Hippocampal formation (tissue), 2 donors: ENCODE measurements at places on chromosomes 16 and 17.

- no peak for DNase-seq
These were observed 141.8 kb downstream of the GRIN2A start for GRCh38 chr16:10040136-10041080.

DNA sequence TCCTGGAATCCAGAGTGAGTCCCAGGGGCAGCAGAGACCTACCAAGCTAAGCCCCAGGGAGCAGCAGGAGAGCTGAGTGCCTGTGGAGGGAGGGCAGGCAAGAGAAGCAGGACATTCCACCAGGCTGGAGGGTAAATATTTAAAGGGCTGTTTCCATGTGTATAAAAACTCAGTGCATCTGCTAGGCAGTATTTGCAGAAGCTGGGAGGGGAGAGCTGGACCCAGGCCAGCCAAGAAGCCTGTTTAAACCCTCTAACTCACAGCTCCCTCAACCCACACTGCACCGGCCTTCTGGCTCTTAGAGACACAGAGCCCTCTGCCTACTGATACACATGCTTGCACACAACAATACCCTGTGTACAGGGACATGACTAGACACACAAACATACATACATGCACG, 22.5 kb upstream of the TMEM132E start:
- no peak for DNase-seq

- no peak for DNase-seq
These were observed 381.9 kb upstream of the CCL2 start for GRCh38 chr17:33873201-33873617.

- no peak for DNase-seq
These were observed 51.1 kb upstream of the CACNG5 start for GRCh38 chr17:66783656-66784381.

DNA sequence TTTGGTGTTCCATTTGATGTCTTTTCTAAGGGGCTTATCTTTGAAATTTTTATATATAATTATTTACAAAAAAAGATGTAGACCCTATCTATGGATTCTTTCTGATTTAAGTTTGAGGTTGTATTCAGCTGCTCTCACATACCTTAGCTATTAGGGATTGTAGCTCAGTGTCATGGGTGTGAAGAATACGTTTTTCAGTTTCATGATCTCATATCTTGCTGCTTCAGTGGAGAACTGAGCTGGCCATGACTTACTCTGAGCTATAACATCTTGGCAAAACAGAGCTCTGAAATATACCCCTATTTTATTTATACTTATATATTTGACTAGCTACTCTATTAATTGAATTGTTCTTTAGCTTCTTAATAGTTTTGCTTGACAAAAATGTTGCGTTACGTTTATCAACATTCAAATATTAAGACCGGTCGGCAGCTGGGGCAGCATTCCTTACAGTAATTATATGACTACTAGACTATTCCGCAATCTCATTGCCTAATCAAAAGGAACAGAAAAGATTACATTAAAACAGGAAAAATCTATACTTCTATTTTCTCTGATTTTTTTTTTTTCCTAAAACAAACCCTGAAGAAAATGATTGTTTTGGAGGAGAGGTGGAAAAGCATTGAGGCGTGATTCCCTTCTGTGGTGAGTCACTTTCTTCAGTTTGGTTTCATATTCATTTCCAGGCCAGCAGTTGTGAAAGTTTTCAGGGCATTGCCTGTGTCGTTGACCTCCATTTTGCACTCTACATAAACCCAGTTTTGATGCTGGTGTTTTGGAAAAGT, 24.1 kb upstream of the KRT24 start:
- DNase-seq: no peak

DNA sequence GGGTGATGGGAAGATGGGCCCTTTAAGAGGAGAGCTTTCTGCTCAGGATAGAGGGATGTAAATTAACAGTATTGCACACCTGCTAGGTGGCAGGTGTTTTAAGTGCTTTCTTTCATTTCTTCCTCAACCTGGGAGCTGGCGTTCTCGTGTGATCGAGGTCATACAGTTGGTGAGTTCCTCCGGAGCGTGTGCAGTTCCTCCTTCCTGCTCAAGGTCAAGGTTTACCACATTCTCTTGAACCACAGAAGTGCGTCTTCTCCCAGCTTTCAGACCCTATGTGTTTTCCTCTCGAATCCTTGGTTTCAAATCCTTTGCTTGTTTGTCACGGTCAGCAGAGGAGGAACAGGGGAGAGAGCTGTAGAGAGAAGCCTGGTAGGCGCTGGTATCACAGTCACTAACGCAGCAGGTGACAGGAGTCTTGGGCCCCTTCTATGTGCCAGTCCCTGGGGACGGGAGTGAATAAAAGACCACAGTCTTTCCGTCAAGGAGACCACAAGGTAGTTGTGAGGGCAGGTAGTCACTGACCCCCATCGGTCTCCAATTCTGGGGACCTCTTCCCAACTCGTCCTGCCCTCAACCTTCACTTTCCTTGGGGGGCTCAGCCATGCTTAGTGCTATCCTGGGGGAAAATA, 791 bp downstream of the DNAI2 start:
- DNase-seq: no peak

GRCh38 chr17:4229627-4230541, 33.9 kb downstream of the ANKFY1 start:
- DNase-seq: no peak

GRCh38 chr16:60729051-60729450, 1307.2 kb downstream of the CDH8 start:
- no peak for DNase-seq

DNA sequence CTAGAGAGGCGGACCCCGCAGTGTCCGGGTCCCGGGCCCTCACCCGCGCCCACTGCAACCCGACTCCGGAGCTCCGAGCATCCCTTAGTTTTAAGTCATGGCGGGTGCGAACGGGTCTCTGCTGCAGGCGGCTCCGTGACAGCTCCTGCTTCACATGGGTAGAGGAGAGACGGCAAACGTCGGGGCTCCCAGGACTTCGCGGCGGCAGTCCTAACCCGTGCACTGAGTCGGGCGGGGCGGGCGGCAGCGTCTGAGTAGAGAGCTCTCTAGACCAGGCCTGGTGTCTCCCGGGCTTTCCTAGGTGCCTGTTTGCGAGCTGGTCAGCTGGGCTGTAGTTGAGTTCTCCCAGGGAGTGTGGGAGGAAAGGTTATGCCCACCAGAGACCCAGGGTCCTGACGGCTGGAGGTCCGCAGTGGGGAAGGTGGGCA, 345 bp downstream of the TSC2 start:
- DNase-seq: no peak

DNA sequence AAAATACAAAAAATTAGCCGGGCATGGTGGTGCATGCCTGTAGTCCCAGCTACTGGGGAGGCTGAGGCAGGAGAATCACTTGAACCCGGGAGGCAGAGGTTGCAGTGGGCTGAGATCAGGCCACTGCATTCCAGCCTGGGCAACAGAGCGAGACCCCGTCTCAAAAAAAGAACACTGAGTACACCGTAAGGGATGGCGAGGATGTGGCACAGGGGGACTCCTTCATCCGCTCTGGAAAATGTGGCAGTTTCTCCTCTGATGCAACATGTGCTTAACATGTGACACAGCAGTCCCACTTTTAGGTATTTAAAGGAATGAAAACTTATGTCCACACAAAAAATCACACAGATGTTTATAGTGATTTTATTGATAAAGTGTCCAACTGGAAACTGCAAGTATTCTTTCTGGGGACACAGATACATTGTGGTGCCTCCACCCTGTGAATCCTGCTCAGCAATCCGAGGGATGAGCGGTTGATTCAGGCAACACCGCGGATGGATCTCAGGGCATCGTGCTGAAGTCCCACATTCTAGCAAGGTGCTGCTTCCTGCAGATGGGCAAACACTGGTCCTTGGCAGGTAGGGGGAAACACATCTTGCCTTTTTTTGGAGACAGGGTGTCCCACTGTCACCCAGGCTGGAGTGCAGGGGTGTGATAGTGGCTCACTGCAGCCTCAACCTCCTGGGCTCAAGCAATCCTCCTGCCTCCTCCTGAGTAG, 3.5 kb upstream of the C16orf95 start:
- DNase-seq: no peak
